GM13976 (cell line): ENCODE measurements at places on chromosomes 2 and 18.

GRCh38 chr2:67389788-67390187 lies 7.3 kb upstream of the ETAA1 start:
- no peak for DNase-seq

DNA sequence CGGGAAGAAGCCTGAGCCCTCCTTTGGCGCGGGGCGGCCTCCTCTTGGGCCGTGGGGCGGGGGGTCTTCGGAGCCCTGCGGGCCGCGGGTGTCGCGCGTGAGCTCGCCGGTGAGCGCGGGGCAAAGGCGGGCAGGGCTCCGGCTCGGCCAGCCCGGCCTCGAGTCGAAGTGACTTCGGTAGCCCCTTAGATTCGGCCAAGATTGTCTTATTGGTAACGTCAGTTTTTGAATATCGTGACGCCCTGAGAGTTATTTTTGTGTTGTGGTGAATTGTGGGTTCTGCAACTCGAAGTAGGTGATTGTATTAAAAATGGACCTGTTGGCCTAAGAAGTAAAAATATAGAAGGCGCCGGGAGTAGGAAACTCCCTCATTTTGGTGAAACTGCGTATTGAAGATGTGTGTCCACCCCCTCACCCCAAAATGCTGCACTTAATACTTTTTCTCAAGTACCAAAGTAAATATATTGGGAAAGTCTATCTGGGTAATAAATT lies 669 bp downstream of the MARCHF7 start:
- DNase-seq, result no peak

DNA sequence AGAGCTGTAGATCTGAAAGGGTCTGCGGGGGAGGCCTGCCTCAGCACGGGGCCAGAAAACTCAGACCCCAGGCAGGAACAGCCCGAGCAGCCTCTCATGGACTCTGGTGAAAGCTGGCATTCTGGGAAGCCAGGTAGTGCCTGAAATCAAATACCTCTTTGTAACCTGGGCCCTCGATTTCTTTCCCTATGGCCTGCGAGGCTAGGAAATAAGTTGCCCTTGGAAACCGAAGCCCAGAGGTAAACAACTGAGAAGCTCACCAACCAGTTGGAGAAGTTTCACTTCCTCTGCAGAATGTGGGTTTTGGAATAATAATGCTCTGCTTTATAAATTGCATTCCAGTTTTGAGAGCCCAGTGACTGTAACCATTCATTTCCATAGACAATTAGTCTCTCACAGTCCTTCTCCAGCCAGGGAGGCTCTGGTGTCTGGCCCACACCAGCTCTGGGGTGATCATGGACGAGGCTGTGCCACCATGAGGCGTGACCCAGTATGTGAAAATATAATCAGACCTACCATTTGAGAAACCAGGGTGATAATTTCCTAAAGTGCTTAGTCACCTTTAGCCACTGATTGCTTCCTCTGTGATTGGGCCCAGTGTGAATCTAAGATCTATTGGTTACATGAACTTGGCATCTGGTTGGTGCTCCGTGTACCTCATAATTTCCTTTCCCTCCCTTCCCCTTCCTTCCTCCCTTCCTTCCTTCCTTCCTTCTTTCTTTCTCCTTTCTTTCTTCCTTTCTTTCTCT lies 133.1 kb upstream of the PELI1 start:
- no peak for DNase-seq

DNA sequence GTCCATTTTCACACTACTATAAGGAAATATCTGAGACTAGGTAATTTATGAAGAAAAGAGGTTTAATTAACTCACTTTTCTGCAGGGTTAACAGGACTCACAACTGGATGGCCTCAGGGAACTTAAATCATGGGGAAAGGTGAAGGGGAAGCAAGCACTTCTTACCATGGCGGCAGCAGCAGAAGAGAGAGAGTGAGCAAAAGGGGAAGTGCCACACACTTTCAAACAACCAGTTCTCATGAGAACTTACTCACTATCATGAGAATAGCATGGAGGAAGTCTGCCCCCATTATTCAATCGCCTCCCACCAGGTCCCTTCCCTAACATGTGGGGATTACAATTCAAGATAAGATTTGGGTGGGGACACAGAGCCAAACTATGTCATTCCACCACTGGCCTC lies 55.1 kb upstream of the NETO1 start:
- DNase-seq, result no peak

- DNase-seq, result no peak
These were observed 1.2 kb downstream of the APOB start for GRCh38 chr2:21042708-21042957.

GRCh38 chr2:108315444-108315934 lies 26.8 kb downstream of the SULT1C2 start:
- no peak for DNase-seq

GRCh38 chr2:85445316-85446295 lies 27.1 kb downstream of the SH2D6 start:
- DNase-seq, result no peak

GRCh38 chr2:232014681-232015080 lies 53.2 kb downstream of the DIS3L2 start:
- DNase-seq, result no peak

- DNase-seq, result no peak
These were observed 290.8 kb downstream of the DYSF start for GRCh38 chr2:71743995-71744675.

GRCh38 chr18:75157851-75158250 lies 51.1 kb downstream of the PTGR3 start:
- no peak for DNase-seq

DNA sequence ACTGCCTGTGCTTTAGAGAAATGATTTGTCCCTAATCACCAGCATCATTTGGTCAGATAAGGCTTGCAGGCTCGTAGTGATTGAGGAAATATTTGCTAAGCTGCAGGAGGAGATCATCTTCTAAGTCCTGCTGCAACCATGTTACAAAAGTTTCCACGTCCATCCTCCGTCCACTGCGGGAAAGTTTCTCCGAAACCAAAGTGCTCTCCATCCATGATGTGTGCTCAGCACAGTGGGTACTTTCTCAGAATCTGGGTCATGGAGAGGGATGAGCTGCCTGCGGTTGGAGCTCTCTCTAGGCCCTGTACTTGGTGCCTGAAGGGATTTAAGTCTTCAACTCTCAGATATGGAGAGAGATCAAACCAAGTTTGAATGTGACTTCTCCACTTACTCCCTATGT lies 39.3 kb downstream of the IL1RL2 start:
- no peak for DNase-seq

DNA sequence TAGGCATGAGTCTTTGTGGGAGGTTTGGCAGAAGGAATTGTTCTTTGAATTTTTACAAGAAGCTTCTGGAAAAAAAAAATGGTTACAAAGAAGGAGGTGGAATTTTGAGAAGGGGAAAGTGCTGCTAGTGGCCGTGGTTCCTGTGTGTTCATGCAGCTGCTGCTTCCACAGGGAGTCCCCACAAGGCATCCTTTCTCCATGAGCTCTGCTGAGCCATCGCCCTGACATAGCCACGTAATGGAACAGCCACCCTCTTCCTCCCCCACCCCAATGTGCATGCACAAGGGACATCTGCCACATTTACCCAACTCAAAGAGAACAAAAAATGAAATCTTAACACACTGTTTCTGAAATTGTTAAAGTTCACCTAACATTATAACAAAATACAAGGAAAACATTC lies 529.7 kb downstream of the SATB2 start:
- DNase-seq, result no peak
